ENCODE measurements at places on chromosomes 5 and 9.
A peak's percentile ranks its signal among the peaks of the same experiment; 100 is the strongest.

GRCh38 chr5:113735751-113736150 lies 222.3 kb downstream of the YTHDC2 start:
- DNase-seq = no peak

- no peak for DNase-seq
Measured at GRCh38 chr5:161372682-161373344, 173.7 kb downstream of the GABRB2 start.

GRCh38 chr5:110634475-110634874 lies 92.0 kb downstream of the TMEM232 start:
- DNase-seq = no peak

DNA sequence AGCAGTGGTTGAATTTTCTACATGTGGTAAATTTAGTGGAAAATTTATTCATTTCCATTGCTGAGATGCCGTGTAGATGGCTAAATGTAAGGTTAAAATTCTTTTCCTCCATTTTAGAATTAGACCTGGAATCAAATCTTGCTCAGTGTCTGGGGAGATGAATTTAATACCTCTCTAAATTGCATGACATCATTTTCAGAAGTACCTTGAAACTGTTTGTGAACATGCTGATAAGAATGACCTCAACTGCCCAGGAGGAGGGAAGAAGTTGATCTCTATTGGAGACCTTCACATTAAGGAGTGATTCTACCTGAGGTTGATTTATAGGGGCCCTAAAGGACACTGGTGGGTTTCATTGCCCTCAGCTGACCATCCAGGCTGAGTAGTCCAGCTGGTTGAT lies 116.7 kb upstream of the EGFLAM start:
- no peak for DNase-seq

DNA sequence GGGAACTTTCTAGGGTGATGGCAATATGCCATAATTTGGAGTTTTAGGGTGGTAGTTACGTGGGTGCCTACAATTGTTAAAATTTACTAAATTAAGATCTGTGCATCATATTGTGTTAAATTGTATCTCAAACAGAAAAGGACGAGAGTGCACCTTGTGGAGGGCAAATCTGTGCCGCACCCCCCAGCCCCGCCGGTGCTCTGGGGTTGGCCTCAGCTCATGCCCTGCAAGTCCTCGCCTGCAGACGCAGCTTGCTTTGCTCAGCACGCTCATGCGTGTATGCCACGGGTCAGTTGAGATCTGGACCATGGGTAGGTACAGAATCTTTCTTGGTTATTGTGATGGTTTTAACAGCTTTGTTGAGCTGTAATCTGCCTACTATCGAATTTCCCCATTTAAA lies 33.7 kb upstream of the FCN1 start:
- no peak for DNase-seq

GRCh38 chr9:96603305-96604003 lies 16.2 kb downstream of the CDC14B start:
- no peak for DNase-seq

DNA sequence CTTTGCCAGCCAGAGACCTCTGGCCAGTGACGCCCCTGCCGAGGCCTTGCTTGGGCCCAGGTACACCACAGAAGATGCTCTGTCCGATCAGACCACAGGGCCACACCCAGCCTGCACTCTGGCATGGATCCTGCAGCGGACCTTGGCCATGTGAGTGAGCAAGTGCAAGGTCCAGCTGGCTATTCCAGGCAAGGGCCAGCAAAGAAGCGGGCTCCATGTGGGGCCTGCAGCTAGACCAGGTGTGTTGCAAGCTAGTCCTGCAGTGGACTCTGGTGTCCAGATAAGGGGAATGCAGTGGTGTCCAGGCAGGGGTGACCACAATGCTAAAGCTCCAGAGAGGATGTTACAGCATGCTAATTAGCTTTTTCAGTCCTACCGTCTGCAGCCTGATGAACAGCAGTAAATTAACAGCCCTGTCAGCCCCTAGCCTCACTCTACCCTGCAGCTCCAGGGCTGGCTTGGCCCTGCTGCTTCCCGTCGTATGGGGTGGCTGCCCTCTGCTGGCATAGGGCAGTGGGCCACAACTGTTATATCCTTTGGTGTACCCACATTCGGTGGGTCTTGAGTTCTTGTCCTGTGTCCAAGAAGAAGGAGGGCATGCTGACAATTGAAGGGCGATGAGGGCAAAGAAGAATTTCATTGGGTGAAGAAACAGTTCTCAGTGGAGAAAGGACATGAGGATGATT lies 284.5 kb upstream of the POU5F2 start:
- DNase-seq = no peak

DNA sequence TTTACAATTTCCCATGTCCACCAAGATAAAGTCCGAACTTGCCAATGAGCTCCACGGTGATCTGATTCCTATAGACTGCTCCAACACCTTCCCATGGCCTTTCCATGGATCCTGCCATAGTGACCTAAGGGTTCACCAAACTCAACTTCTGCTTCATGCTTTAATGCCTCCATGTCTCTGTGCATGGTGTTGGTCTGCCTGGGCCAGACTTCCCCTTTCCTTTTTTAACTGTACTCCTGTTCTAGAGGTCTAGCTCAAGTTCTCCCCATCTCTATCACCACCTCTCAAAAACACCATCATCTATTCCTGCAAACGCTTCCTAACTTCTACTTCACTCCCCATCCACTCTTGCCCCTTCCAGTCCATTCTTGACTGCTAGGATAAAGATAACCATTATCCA lies 14.8 kb upstream of the SMARCA2 start:
- DNase-seq = no peak

DNA sequence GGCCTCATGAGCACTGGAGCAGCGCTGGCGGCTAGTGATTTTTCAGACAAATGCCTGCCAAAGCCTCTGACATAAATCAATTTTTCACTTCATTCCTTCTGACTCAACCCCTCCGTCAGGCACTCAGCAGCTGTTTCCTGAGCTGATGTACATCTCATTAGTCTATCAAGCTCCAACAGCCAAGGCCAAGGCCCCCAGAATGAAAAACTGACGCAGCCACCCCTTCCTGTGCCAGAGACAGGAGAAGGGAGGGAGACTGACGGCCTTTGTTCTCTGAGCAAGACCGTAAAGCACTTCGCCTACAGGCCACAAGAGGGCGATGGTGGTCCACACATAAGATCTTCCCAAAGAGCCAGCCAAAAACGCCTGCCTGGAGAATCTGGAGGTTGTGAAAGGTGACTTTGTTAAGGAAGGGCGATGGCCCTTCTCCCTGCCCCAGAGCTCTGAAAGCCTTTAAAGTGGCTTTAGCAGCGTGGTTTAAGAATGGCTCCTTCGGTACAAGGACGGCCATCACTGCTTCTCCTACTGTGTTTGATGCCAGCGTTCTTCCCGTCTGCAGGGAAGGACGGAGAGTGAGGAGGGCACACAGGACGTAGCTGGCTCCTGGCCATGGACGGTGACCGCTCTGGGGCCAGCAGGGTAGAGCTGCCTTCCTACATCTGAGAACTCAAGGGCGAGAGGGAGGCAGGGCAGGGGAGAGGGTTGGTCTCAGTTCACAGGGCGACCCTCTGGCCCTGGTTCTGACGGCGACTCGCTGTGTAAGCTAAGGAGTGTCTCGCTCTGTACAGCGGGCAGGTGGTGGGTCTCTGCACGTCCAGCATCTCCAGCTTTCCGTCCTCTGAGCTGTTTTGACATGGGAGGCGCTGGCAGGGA lies 37.0 kb downstream of the ALG2 start:
- DNase-seq = peak; percentile 76

DNA sequence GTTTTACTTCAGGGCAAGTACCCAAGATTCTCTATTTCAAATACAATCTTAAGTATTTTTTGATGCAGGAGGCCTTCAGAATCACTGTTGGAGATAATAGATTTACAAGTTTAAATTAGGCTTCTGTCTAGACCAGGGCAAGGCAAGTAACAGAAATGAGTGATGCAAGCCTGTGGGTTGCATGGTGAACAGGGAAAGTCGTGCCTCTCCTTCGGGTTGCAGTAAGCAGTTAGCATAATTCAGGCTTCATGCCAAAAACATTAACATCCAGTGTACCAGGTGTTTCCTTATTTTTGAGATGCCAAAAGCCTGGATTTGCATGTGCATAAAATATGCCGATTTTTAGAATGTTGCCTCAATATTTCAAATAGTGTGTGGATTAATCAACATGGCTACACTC lies 369.0 kb downstream of the CAAP1 start:
- DNase-seq = no peak

- DNase-seq = no peak
Measured at GRCh38 chr9:137357166-137357565, 55.1 kb upstream of the NRARP start.

GRCh38 chr5:172096207-172096940 lies 89.9 kb upstream of the FBXW11 start:
- no peak for DNase-seq

GRCh38 chr5:121033334-121033733 lies 569.2 kb downstream of the PRR16 start:
- no peak for DNase-seq

GRCh38 chr5:111556501-111556900 lies 44.2 kb upstream of the STARD4 start:
- DNase-seq = no peak

- DNase-seq = no peak
Measured at GRCh38 chr5:169700611-169701010, 63.5 kb downstream of the DOCK2 start.

- DNase-seq = no peak
Measured at GRCh38 chr5:125814119-125814518, 609.1 kb upstream of the GRAMD2B start.

GRCh38 chr9:85004818-85005413 lies 335.4 kb downstream of the NTRK2 start:
- no peak for DNase-seq

- DNase-seq = no peak
Measured at GRCh38 chr5:124707520-124707919, 38.9 kb downstream of the ZNF608 start.

DNA sequence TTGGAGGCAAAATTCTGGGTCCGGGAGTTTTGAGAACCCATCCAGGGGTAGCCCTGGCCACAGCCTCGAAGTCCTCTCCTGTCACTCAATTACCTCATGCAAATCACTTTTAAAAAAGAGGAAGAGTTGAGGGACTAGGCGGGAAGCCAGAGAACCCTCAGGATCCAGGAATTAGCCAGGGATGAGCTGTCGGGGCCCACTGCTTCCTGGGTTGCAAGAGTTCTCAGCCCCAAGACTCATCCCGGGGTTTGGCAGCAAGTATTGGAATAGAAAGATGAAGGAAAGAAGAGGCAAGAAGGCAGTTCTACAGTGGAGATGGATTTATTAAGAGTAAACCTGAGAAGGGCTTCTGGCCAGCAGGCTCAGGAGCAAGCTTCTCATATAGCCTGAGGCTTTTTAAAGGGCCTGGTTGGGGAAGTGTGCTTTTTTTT lies 25.6 kb downstream of the C9orf50 start:
- DNase-seq = no peak

- DNase-seq = no peak
Measured at GRCh38 chr5:90170261-90170660, 239.3 kb downstream of the CETN3 start.

DNA sequence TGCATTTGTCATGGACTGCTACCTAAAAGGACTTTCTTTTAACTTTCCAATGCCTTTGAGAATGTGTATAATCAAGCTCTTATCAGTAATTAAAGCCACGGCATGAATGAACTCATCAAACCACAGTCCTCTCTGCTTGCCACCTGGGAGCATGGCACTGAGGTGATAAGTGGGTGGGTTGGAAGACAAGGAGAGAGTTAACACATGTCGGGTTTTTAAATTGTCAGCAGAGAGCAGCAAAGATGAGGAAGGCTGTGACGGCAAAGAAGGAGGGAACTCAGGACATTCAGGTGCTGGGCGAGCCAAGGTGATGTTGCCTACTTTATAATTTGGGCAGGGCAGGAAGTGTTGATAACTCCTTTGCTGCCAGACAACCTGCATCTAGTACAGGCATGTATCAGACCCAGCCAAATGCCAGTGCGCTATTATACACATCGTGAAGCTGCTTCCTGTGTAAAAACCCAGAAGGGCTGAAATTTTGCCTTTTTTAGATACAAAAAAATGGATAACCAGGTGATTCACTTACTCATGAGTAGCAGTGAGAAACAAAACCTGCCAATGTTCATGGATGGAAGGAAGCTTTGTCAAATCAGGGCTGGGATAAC lies 269.1 kb downstream of the KIF4B start:
- DNase-seq = no peak

GRCh38 chr9:108282872-108283271 lies 572.9 kb downstream of the ACTL7B start:
- DNase-seq = no peak

- DNase-seq = peak; percentile 42
Measured at GRCh38 chr9:124078641-124079040, 67.1 kb downstream of the LHX2 start.

DNA sequence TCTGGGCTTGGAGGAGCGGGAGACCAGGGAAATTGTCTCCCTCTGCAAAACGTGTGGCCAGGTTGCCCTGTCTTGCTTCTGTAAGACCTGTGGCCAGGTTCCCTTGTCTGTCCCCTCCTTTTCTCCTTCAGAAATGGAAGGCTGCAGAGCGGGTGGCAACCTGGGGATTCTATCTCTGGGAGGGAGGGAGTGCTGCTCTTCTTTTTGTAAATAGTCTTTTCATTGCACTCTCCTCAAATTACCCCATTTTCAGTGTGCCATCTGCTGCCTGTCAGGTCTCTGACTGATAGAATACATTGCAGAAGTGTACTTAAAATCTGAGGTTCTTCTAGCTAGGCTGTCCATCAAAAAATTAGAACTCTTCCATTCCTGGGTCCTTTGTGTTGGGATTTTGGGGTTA lies 126.0 kb downstream of the GABRB2 start:
- no peak for DNase-seq

GRCh38 chr9:88973281-88974045 lies 17.8 kb upstream of the S1PR3 start:
- DNase-seq = no peak

DNA sequence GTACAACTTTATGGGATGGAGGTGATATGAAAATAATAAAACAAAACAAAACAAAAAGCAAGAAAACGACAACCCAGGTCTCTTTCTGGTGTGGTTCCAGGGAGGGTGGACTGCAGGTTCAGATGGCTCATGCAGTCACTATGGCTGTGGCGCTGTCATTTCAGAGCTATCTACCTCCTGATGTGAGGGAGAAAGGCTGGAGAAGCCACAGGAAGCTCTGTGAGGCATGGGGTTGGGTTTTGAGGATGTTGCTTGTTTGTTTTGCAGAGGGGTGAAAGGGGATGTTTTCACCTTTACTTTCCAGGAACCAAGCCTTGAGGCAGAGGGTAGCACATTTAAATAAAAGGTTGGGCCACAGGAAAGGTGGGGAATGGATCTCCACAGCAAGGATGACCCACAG lies 18.7 kb downstream of the NIPAL4 start:
- no peak for DNase-seq

- no peak for DNase-seq
Measured at GRCh38 chr9:133064241-133065069, 2.7 kb downstream of the CEL start.

- no peak for DNase-seq
Measured at GRCh38 chr9:89428901-89429890, 68.7 kb downstream of the SEMA4D start.

- peak; percentile 54 for DNase-seq
Measured at GRCh38 chr9:117414906-117415331, at the start of gene ASTN2. Gene ASTN2, minus strand, starts transcription at chr9:117415057. Its CDS starts 119 bp downstream, at chr9:117414938.

All from AG08396 (cell line).